Central memory CD4-positive, alpha-beta T cell (primary cell): ENCODE measurements at places on chromosomes 13 and 19.

DNA sequence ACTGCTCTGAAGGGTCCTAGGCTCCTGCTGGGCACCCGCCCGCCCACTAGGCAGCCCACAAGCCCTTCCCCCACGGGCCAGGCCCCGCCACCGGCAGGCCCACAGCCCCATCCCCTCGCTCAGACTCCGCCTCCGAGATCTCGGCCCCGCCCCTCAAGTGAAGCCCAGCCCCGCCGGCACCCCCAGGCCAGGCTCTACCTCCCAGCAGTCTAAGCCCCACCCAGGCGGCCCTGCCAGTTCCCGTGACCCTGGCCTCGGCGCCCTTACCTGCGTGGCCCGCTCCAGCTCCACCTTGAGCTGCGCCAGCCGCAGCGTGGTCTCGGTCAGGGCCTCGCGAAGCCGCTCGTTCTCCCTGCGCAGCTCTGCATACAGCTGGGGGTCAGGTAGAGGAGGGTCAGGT is 16.3 kb downstream of the EPS8L1 start:
- DNase-seq, result no peak

DNA sequence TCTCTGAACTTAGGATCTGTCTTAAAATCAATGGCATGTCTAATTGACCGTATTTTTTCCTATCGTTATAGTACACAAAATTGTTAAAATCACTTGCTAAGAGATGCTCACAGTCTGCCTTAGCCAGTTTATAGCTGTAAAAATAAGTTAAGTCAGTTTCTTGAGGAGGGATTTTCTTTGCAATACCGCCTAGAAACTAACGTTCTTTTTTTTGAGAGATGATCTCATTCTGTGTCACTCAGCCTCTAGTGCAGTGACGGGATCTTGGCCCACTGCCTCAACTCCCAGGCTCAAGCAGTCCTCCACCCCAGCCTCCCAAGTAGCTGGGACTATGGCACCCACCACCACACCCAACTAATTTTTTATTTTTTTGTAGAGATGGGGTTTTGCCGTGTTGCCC is 4.4 kb downstream of the CKAP2 start:
- no peak for DNase-seq

DNA sequence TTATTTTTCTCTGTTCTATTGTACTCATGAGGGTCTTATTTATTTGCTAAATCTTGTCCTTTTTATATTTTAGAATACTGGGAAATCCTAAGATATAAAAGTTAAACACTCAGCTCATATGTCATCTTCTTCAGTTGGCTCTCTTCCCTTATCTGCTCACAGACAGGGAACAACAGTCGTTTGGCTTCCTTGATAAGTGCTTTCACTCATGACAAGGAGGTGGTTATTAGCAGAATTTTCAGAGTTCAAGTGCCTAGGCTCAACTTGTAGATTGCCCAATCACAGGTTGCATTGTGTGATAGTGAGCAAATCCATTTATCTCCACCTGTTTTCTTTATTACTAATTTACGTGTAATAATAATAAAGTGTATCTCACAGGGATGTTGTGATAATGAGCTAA is 620.3 kb upstream of the PCDH20 start:
- DNase-seq, result no peak

- DNase-seq, result no peak
Observed at GRCh38 chr13:114224201-114224600, 10.5 kb upstream of the CDC16 start.

DNA sequence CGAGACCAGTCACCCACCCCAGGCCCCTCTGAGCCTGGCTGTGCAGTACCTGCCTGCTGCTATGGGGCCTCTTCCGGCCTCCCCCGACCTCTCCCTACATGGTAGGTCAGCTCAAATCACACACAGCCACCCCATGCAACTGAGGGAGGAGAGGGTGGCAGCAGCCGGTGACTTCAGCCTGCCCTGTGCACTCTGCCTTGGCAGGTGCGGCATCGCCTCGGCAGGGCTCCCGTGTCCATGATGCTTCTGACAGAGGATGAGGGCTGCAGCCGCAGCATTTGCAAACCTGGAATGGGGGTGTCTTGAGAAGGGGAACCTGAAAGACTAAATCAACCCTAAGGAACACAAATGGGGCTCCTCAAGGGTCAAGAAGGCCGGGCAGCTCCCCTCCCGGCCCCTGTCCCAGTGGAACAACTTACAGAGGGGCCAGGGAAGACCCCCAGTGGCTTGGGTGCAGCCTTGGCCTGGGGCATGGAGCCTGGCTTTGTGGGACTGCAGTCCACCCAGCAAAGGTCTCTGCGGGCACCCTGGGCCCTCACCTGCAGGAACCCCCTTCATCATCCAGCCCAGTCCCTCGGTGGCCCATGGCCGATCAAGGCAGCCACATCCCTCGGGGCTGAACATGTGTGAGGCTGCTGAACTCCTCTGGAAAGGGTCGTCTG is 6.7 kb downstream of the TEX29 start:
- DNase-seq, result no peak

GRCh38 chr13:95049772-95050171 is 251.5 kb downstream of the ABCC4 start:
- no peak for DNase-seq
